ENCODE measurements at places on chromosomes 1 and 21. TPM values are rescaled to one million over a fixed set of nuclear protein-coding genes. Genes with fewer than 3 reads are reported as not detected.

DNA sequence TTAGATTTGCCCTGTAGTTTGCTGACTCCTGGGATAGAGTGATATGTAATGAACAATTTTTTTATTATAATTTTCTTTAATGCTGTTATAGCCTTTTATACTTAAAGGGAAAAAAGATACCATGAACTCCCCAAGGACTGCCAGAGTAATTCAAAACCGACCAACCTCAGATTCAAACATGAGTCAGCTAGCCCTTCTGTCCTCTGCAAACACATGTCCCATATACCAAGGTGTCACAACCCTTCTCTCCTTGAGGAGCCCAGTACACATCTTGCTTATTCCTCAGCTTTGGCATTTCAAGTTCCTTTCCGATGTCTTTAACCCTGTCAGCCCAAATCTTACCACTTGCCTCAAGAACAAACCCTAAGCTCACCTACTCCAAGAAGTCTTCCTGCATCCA, 184.9 kb downstream of the KCNH1 start:
- DNase-seq, result no peak

The ARTN gene
- total RNA-seq, result 1.8 TPM

GRCh38 chr1:241413386-241413785, 56.4 kb upstream of the RGS7 start:
- DNase-seq, result no peak

- DNase-seq, result no peak
Observed at GRCh38 chr1:85573322-85573721, 7.2 kb upstream of the CCN1 start.

DNA sequence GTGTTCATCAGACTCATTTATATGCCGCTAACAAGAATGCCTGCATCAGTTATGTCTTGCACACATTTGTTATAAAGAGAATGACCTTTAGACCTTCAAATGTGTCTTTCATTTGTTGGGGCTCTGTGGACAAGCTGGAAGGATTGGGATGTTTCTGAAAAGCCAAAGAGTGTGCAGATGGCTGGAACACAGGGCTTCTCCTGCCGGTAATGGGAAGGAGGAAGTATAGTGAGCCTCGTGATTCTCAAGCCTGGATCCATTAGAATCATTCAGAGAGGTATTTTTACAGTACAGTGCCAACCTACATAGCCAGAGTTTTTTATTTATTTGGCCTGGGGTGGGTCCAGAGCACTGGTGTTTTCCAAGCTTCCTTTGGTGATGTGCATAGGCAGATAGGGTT, 40.6 kb upstream of the ATP1A1 start:
- no peak for DNase-seq

GRCh38 chr1:214933375-214933774, 149.2 kb upstream of the KCNK2 start:
- no peak for DNase-seq

DNA sequence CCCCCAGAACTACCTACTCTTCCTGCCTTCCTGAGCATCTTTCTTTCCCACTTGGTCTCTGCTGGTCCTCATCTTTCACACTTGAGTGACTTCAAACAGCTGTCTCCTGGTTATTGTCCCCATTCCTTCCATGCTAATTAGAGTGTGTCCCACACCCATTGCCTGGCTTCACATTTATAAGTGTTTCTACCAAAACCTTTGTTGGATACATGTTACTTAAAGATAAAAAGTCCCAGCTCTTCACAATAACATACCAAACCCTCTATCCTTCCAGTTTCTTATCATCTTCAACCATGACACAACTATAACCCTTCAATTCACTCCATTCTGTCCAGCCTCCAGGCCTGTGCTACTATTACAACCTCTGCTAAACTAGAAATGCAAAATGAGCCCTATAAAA, 41.0 kb downstream of the VCAM1 start:
- no peak for DNase-seq

DNA sequence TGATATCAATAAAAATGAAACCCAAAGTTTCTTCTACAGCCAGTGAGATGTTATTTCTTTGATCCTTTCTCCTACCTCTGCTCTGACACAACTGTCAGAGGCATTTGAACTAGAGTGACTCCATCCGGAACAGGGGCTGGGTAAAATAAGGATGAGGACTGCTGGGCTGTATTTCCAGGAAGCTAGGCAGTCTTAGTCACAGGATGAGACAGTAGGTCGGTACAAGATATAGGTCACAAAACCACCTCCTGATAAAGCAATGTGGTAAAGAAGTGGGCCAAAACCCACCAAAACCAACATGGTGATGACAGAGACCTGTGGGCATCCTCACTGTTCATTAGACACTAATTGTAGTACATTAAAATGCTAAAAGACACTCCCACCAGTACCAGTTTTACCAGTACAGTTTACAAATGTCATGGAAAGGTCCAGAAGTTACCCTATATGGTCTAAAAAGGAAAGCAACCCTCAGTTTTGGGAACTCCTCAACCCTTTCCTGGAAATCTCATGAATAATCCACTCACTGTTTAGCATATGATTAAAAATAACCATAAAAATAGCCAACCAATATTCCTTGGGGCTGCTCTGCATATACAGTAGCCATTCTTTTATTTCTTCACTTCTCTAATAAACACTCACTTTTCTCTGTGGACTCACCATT, 96.7 kb downstream of the GABPA start:
- no peak for DNase-seq

The THEM5 gene
- not detected for total RNA-seq

DNA sequence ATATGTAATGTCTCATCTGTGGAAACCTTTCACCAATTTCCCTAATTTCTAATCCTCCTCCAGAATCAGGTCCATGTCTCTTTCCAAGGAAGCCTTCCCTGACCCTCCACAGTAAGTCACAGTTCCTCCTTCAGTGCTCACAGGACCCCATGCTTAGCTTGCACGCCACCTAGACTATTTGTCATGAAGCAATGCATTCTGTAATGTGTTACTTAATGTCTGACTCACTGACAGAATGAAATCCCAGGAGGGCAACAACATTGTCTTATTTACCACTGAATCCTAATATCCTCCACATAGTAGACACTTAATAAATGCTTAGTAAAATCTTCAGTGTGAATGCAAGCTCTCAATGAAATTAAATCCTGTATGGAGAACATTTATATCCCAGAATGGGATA, 245.9 kb upstream of the PLD5 start:
- DNase-seq, result no peak

DNA sequence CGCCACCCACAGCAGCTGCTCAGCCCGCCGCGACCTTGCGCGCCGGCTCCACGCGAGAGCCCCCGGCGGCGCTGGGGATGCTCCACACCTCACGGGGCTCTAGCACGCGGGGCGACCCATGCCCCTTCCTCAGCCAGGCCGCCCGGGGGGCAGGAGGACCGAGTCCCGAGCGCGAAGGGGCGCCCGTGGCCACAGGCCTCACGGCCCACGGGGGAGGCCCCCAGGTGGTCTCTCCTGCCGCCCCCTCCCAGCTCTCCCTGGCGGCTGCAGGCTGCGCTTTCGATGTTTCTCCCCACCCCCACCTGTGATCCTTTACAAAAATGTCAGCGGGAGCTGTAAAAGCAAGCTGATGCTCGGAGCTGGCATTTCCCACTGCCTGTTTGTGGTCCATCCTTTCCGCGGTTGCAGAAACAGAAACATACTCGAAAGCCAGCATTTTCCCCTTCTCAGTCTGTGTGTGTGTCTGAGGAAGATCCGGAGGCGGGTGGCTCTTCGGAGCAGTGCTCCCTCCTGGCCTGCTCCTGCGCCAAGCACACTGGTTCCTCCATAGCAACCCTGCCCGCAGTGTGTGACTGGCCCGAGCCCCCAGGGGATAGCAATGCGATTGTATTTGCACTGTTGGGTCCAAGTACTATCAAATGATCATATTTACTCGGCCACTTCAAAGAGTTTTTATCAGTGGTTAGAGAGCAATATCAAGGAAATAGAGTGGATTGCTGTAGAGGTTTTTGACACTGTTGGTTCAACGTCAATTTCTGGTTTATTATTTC, 2.1 kb downstream of the KIF26B start:
- no peak for DNase-seq

DNA sequence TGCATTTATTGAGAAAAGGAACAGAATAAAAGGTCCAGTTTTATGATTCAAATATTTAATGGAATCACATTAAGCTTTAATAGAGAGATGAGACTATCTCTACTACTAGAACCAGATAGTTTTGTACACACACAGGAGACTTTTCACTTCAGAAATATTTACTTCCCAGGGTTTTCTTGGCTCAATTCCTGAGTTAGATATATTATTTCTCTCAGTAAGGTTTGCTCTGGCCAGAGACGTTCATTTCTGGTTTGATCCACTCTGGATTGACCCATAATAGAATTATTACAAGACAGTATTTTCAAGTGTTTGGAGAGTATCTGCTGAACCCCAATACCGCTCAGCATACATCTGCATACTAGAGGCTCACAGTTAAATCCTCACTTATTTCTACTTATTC, 1.3 kb upstream of the RCOR3 start:
- DNase-seq, result no peak

All from breast epithelium (tissue), 4 donors.